Nucleus accumbens (tissue), 56 donors: ENCODE measurements at places on chromosomes 2 and 18.

DNA sequence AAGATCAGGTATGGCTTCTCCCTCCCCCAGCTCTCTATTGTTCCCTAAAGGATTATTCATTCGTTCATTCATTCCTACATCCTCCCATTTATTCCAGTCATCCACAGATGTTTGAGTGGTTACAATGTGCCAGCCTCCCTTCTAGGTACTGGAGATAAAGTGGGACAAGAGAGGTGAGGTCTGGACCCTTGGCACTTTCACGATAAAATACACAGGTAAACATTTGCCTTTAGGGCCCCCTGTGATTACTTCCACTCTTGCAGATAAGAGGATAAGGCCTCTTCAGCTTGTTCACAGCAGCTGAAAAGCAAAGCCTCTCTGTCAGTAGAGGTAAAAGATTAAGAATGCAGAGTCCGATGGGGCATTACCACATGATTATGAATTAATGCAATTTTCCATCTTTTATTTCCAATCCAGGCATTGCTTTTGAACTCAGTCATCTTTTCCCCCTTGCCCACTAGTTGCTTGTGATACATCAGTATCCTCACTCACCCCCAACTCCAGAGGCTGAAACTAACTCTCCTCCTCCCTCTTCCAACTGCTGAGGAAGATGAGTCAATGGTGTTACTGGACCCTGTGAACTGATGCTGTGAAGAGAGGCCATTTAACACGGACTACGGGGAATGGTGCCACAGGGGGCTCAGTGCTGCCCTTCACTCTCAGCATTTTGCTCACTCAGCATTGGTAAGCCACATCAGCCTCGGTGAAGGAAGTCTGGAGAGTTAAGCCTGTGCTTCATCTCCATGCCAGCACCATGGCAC, 1.1 kb upstream of the DPP4 start:
- no peak for DNase-seq

GRCh38 chr2:144670080-144670479, 150.2 kb upstream of the ZEB2 start:
- no peak for DNase-seq

DNA sequence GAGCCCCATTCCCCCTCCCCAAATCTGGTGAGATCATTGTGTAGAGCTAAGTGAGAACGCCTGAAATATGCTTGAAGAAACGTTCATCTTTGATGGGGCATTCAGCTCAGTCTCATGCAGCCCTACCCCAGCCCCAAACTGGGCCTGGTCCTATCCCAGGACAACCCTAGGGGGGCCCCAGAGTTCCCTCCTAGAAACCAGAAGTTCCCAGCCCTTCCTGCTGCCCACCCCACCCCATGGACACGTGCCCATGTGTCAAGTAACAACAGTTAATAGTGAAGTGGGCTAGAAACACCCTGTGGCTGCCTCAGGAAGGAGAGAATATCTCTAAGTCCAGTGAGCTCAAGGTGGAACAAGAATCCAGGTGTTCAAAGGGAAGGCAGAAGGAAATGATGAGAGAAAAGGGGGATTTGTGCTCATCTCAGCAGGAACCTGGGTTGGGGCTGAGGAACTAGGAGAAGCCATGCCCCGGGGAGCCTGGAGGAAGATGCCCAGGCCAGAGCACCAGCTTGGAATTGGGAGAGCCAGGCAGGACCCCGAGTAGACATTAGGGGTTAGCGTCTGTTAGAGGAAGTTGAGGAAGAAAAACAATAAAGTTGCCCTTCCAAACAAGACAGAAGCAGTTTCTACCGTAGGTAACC, 20.1 kb upstream of the SLC20A1 start:
- DNase-seq: no peak

DNA sequence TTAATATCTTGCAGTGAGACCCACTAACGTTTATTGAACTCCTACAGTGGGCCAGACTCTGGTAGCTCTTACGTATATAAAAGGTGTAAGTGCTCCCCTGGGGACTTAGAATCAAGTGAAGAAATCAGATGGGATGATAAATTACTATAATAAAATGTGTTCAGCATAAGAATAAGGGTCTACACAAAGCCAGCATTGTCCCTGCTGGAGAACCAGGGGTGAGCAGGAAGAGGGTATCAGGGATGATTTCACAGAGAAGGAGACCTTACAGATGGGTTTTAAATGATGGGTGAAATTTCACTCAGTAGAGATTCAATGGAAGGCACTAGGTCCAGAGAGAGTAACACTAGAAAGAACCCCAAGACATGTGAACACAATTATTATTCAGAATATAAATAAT, 20.7 kb downstream of the NRXN1 start:
- no peak for DNase-seq

- DNase-seq: no peak
Observed at GRCh38 chr2:201018636-201019035, 52.8 kb downstream of the HYCC2 start.

DNA sequence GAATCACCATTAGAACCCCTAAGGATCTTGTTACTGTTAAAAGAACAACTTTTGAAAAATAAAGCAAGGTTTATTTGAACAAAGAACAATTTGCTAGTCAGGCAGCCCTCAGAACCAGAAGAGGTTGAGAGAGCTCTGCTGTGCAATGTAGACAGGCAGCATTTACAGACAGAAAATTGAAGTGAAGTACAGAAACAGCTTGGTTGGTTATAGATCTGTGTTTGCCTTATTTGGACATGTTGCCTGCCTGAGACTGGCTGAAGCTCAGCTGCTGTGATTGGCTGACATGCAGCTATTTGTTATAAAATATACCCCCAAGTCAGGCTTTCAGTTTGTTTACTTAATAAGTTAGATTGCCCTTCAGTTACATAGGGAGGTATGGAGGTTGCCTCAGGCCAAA, 12.5 kb downstream of the MSTN start:
- DNase-seq: no peak

DNA sequence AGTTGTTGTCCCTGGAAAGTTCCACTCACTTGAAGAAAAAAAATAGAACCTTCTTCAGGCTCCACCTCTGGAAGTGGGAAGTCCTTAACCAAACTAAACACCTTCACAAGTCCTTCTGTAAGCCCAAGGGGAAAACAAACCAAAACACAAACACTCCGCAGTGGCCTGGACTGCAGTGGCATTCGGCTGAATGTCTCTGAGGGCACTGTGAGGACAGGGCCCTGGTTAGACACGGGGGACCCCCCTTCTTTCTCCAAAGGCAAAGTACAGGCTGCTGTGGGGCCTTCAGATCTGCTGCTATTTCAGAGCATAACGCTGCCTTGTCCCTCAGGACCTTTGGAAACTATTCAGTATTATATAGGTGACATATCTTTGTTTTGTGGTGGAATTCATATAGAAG, 28.1 kb downstream of the FOSL2 start:
- DNase-seq: no peak

GRCh38 chr18:5582849-5583681, 39.3 kb upstream of the EPB41L3 start:
- peak; percentile 34 for DNase-seq

DNA sequence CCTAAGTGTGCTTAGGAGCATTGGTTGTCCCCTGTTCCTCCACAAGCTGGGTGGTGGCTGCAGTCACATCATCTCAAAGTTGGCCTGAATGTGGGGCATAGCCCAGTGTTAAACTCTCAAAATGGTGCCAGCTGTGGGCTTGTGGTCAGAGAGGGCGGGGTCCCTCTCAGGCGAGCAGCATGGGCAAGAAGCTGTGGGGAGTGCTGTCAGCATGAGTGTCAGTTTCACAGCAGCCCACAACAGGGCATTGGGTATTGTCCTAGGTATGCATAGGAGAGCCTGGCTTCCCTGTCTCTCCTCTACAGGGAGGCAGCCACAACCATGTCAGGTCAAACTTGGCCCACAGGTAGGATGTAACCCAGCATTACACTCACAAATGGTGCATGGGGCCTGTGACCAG, 285.6 kb upstream of the THSD7B start:
- no peak for DNase-seq

GRCh38 chr2:191202209-191202721, 42.9 kb upstream of the MYO1B start:
- no peak for DNase-seq

GRCh38 chr18:55324166-55324565, 263.8 kb downstream of the TCF4 start:
- DNase-seq: no peak

DNA sequence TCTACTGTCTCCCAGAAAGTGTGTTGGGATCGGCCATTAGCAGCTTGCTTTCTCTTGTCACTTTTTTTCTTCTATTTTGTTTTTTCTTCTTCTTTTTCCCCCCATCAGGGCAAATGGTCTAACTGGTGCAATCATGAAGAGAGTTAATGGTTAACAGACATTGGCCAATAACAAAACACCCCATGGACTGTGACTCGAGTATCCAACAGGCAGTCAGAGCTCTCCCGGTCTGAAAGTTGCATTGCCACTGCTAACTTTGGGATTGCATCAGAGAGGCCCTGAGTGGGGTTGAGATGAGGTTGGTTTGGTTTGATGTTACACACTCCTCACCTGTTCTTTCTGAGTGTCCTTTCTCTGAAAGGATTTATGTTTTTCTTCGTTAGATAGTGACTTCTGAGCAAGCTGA, 12.9 kb upstream of the SNORC start:
- DNase-seq: no peak

DNA sequence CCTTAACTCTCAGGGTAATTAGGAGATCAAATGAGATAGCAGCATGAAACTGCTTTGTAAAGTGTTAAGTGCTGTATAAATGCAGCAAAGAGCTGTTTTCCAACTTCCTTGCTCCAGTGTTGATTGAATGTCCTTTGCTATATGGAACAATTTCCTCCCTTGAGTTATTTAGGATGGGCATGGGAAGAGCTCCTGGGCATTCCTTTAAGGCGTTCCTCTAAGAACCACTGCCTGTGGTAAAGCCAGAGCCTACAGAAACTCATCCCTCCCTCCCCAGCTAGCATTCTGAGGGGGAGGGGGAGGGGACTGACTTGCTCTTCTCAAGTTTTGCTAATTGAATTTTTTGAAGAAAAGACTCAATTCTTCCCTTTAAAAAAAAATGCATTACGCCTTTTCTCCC, 1.4 kb downstream of the AKAIN1 start:
- no peak for DNase-seq

DNA sequence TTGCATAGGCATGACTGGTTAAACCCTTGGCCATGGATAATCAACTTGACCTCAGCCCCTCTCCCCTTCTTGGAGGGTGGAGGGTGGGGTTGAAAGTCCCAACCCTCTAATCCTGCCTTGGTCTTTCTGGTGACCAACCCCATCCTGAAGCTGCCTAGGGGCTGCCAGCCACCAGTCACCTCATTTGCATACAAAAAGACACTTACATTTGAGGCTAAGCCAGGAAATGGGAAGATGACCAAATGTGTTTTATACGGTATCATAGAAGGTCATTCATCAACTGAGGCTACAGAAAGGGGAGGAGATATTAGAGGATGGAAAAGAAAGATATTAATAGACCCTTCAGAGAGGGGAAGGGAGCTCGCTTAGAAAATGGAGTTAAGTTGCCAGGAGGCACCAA, 96.8 kb downstream of the NCK2 start:
- no peak for DNase-seq

DNA sequence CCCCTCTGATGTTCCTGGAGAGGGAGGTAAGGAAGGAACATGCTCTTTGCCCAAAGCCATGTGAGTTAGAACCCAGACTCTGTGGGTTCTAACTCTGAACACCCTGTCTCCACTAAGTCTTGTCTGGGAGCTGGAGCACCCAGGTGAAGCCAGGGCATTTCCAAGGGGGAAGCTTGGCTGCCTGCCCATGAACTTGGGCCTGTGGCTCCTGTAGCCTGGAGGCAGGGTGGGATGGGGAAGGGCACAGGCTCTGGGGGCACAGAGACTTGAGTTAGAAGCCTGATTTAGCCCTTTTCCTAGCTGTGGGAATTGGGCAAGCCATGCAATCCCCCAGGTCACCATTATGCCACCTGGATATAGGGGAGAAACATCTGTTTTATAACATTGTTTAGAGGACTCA, 65.2 kb downstream of the LBH start:
- DNase-seq: no peak

GRCh38 chr2:234533626-234534025, 36.7 kb upstream of the ARL4C start:
- DNase-seq: no peak

DNA sequence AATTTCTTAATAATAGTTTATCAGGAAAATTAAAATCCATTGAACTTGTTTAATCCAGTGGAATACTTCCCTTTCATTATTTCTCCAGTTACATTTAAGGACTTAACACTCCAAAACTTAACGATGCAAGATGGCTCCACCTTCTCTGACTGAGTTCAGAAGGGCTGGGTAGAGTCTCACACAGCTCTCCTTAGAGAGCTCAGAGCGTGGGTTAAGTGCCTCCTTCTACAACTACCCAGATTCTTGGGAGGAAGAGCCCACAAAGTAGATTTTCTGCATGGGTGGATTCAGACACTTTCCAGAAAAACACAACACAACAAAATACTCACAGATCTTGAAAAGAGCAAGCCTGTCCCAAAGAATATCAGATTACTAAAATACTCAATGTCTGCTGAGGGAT, 130.6 kb downstream of the THADA start:
- no peak for DNase-seq

DNA sequence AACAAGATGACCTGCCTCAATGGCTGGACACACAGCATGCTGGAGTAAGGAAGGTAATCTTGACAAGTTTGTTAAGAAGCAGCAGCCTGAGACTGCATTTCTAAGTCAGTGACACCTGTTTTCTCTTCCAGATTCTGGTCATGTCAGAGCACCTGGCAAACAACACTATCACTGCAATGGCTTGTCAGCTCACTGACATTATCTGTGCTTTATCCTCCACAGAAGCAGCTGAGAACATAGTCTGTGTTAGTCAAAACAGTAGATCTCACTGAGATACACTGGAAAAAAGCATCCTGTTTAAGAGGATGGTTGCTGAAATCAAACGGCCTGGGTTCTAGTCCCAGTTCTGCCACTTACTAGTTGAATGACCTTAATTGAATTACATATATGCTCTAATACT, 355.2 kb downstream of the RIT2 start:
- no peak for DNase-seq

DNA sequence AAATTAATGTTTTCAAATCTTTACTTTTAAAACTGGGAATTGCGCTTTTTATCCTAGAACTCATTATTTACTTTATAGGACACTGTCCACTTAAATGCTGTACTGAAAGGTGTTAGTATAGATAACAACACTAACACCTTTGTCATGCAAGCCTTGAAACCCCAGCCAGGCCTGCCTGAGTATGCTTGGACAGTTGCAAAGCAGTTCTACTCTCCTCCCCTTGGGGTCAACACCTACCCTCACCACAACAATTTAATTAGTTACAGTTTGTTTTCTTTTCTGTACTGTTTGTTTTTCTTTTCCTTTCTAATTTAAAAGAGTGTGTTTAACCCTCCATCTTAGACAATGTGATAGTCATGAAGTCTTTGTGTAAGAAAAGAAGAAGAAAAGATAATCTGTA, 18.9 kb upstream of the FAM98A start:
- no peak for DNase-seq

DNA sequence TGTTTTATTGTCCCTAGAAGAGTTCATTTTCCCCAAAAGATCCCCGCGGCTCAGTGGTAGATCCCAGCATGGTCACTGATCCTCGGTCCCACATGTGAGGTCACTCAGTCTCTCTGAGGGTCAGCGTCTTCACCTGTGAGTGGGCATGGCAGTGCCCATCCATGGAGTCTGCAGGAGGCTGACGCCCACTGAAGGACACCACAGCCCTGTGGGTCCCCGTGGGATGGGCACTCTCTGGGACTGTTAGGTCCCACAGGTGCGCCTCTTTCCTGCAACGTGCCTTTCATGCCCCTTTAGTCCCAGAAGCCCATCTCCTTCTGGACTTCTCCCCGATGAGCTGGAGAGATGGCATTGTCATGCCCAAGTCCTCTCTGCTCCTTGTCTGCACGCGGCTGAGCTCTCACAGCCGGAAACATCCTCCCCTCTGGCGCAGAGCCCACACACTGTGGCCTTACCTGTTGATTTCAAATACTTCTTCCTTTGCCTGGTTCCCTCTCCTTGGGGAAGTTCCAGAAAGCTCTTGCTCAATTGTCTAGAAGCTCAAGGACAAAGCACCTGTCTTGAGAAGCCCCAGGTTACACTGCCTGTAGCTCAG, 75.9 kb downstream of the PTGR3 start:
- DNase-seq: no peak
